GM04504 (cell line): ENCODE measurements at places on chromosomes 1 and 21.
A peak's percentile ranks its signal among the peaks of the same experiment; 100 is the strongest.

GRCh38 chr1:72281637-72282270 lies 585 bp downstream of the NEGR1 start:
- DNase-seq, result no peak

- DNase-seq, result no peak
Observed at GRCh38 chr1:1402072-1402900, 3.2 kb upstream of the CCNL2 start.

GRCh38 chr1:56831871-56832693 lies 12.9 kb upstream of the FYB2 start:
- DNase-seq, result peak; percentile 81

GRCh38 chr1:30328401-30329262 lies 394.8 kb downstream of the MATN1 start:
- DNase-seq, result no peak
